NCI-H460 (cell line): ENCODE measurements at places on chromosomes 13 and 19. TPM values are rescaled to one million over a fixed set of nuclear protein-coding genes. Genes with fewer than 3 reads are reported as not detected.
A peak's percentile ranks its signal among the peaks of the same experiment; 100 is the strongest.

RDH8 gene
- total RNA-seq, result not detected in 2 replicates

- no peak for DNase-seq
These were observed 416.2 kb downstream of the DIAPH3 start for GRCh38 chr13:59747529-59747928.

DNA sequence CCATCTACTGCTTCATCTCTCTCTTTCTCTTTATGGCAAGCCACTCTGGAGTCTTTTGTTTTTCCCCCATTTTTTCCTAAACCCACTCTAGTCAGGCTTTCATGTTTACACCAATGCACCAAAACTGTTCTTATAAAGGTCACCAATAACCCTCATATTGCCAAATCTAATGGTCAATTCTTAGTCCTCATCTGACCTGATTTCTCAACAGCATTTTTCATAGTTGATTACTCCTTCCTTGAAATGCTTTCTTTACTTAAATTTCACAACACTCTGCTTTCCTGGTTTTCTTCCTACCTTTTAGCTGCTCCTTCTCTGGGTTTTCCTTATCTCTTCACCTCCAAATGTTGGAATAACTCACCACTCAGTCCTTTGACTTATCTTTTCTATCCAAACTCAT, 47.9 kb downstream of the MICU2 start:
- no peak for DNase-seq

DNA sequence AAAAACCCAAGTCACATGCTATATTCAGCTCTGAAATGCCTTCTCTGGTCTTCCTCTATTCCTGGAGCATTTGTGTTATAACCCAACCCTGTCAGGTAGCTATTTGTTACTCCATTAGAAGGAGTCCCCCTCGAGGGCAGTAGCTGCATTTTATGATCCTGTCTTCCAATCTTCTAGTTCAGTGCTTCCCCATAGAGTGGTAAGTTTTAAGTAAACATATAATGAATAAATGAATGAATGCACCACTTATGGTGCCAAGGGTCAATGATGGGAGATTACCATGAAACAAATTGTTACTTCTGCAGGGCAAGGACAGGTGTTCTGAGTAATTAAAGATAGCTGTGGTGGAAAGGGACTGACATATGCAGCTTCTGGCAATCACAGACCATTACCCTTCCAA, 4.0 kb downstream of the RASL11A start:
- no peak for DNase-seq

DNA sequence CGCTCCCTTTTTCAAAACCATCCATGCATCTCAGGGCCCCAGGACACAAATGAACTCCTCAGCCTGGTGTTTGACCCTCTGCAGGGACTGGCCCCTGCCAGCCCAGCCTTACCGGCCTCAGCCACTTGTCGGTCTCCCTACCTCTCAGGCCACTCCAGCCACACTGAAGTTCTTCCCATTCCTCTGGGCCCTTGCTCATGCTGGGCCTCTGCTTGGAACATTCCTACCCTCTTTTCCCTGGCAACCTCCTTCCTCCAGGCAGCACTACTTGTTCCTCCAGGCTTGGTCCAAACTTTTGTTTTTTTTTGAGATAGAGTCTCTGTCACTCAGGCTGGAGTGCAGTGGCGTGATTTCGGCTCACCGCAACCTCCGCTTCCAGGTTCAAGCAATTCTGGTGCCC, 7.6 kb upstream of the EGLN2 start:
- DNase-seq, result no peak

DNA sequence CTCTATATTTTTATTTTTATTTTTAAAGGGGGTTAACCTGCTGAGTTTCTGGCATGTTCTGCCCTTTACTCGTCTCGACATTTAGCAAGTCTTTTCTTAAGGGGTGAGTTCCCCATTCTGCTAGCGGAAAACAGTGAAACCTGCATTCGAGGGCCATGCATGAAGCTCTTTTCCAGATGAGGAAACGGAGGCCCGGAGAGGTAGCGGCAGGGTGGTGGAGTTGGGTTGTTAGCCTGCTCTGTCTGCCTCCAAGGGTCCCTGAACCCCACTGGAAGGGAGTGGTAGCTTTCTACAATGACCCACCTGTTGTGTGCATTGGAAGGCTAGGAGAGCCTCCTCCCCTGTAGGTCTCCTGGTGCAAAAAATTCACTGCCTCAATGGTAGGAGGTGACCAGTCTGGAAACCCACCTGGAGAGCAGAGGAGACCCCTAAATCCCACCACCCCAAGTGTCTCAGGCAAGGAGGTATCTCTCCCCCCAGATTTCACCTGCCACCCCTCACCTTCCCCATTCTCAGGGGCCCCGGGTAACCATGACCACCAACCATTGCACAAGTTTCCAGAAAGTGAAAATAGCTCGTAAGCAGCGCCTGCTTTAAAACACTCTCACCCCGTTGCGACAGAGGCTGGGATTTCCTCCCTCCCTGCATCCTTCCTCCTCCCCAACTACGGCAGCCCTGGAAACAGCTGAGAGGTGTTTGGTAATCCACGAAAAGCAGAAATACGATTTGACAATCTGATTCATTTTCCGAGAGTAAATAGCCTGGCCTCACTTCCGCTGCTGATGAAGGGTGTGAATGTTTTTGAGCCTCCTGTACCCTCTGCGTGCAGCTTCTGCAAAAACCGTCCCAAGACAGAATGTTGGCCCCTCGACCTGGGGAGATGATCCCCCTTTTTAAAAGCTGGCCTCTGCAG, 3.5 kb downstream of the KLF2 start:
- no peak for DNase-seq

TLE6 gene
- 3.9 and 4.7 TPM in 2 replicates for total RNA-seq

- DNase-seq, result no peak
These were observed 109.5 kb upstream of the SPATA13 start for GRCh38 chr13:24050796-24051715.

PAF1 gene
- total RNA-seq, result 21.1 and 27.7 TPM in 2 replicates

DNA sequence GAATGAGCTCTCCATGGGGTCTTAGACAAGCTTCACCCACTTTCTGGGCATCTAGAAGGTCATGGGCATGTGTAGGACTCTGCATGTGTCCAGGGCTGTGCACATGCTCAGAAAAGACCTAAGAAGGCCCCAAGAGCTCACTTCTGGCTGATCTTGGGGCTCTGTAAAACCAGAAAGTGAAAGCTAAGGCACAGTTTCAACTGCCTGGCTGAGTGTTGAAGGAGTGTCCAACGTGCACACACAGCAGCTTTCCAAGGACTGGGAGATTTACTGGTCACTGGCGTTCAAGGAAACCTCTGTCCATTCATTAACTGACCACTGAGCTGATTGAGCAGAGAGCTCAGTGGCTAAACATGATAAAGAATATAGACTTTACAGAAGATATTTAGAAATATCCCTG, 137.9 kb downstream of the KATNAL1 start:
- DNase-seq, result no peak

TEX26 gene
- total RNA-seq, result not detected in 2 replicates

DNA sequence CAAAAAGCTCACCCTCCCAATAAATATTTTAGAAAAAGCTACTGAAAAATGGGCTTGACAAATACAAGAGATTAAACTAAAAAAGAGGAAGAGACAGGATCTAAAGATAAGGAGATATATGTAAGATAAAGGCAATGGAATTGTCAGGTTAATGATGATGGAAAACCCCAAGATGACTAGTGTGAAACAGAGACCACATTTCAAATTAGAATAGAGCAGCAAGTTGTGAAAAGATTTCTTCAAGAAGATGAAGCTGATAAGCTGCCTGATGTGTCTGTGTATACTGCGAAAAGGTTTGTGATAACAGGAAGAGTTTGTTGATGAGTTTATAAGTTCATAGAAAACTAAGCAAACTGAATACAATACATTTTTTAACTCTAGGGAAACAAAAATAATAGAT, 840.1 kb upstream of the SLITRK5 start:
- no peak for DNase-seq

PCP2 gene
- not detected in 2 replicates for total RNA-seq

DNA sequence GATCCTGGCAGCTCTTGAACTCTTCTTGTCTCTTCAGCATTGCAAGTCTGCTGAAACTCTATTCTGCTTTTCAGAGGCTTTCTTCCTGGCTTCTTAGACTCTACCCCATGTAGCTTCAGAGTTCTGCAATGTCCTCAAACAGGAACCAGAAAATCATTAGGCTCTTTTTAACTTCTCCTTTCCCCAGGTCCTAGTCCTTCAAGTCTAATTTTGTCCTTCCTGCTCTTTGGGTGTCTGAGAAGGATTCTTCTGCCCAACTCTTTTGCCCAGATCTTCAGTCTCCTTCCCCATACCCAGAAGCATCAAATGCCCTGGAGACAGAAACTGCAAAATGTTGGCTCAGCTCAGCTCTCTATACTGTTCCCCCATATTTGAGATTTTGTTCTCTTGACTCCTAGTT, 50.0 kb upstream of the CALM3 start:
- DNase-seq, result no peak

- no peak for DNase-seq
These were observed 59.7 kb downstream of the SHISA2 start for GRCh38 chr13:25992076-25992475.

- DNase-seq, result no peak
These were observed 22.2 kb upstream of the ZNF181 start for GRCh38 chr19:34711890-34712289.

IL12RB1 gene
- not detected in 2 replicates for total RNA-seq

- no peak for DNase-seq
These were observed 17.5 kb downstream of the TMED1 start for GRCh38 chr19:10818301-10819123.

DNA sequence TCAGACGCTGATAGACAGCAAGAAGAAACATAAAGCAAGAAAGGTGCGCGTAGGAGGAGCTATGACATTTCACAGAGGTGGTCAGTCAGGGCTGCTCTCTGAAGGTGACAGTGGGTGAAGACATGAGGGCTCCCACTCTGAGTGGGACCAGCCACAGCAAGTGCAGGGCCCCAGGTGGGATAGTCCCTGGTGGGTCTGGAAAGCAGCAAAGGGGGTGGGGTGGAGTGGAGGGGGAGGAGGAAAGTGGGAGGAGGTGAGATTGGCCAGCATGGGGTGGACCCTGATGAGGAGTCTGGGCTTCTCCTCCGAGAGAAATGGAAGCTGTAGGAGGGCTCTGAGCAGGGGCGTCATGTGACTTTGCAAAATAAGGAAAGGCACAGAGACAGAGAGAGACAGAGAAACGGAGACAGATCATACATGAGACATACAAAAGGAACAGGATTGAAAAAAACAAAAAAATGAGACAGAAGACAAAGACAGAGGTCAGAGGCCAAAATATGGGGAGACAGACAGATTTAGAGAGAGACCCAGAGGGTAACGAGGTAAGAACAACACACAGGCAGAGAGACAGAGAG, 2.7 kb downstream of the MAP4K1 start:
- DNase-seq, result no peak

GRCh38 chr13:19088416-19088815, 93.2 kb downstream of the TUBA3C start:
- DNase-seq, result no peak

DNA sequence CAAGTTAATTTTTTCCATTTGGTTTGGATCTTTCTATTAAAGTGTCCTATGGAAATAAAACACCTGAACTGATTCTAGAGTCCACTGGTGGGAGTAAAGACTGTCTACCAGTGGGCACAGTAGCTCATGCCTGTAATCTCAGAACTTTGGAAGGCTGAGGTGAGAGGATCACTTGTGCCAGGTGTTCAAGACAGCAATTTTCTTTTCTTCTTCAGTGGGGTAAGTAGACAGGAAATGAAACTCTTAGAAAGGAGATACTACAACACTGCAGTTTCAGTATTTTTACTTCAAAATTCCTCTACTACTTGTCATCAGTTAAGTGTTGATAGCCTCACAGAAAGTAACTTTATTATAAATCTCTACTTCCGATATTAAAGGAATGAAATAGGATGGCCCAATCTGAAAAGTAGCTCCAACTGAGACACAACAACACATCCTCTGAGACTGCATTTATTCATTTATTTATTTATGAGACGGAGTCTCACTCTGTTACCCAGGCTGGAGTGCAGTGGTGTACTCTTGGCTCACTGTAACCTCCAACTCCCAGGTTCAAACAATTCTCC, 26.3 kb downstream of the DNMT1 start:
- DNase-seq, result no peak

DNA sequence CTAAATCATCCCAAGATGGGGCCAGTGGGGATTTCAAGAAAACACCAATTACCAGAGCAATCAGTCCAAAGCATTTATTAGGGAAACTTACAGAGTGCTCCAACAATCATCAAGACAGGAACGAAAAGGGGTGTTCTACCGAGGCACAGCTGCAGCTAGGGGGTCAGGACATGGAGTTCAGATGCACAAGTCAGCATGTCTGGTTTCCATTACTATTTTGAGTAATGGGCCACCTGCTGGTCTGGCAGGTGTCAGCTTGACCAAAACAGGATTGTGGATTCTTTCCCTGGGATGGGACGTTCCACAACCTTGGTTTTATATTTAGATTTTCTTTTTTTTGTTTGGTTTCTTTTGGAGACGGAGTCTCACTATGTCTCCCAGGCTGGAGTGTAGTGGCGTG, 3.9 kb upstream of the UBL5 start:
- DNase-seq, result no peak

CCL25 gene
- not detected in 2 replicates for total RNA-seq

ZNF540 gene
- 0.30 and 0.61 TPM in 2 replicates for total RNA-seq

DNA sequence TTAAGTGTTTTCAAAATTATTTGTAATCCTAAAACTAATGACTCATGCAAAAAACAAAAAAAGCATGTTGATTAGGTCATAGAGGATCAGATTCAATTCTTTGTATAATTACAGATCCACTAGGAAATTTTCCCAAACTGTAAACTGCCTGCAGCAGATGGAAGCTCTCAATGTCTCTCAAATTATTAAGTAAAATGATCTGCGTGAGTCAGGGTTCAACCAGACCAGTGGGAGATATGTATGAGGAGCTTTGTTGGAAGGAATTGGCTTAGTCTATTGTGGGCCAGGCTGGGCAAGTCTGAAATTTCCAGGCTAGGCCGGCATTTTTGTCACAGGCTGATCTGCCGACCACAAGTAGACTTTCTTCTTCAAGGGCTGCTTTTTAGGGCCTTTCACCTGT, 14.4 kb upstream of the SACS start:
- no peak for DNase-seq

DNA sequence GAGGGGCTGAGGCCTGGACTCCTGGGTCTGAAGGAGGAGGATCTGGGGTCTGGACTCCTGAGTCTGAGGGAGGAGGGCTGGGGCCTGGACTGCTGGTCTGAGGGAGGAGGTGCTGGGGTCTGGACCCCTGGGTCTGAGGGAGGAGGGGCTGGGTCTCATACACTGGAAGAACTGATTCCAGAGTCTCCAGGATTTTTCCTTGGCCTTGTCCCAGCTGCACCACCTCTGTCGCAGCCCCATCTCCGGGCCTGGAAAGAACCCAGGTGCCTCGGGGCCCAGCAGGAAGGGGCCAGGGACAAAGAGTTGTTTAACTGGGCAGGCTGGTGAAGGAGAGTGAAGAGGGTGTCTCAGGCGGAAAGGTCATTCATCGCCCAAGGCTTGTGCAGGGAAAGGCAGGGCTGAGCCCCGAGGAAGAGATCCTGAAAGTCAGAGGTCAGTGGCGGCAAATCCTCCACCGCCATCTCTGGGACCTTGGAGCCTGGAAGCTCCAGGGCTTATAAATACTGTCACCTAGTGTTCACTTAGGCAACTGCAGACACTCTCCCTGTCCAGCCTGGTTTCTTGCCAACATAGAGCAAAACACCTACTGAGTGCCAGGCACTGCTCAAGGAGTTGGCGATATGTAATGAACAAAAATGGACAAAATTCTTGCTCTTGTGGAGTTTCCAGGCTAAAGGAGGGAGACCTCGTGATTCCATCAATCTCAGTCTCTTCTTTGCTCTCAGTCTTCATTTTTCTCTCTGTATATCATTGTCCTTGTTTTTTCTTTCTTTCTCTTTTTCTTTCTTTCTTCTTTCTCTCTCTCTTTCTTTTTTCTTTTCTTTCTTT, 4.4 kb upstream of the KCNN4 start:
- peak; percentile 77 for DNase-seq

- DNase-seq, result no peak
These were observed 56.7 kb downstream of the AKAP11 start for GRCh38 chr13:42328672-42329071.

GNG7 gene
- total RNA-seq, result 0.40 TPM in 1 of 2 replicates, not detected in the other
